CD4-positive, alpha-beta T cell treated with Interleukin-4 for 1 hour (primary cell): ENCODE measurements at places on chromosomes 1 and 21.

GRCh38 chr1:149849111-149849946, 50.0 kb upstream of the BOLA1 start:
- DNase-seq: no peak

DNA sequence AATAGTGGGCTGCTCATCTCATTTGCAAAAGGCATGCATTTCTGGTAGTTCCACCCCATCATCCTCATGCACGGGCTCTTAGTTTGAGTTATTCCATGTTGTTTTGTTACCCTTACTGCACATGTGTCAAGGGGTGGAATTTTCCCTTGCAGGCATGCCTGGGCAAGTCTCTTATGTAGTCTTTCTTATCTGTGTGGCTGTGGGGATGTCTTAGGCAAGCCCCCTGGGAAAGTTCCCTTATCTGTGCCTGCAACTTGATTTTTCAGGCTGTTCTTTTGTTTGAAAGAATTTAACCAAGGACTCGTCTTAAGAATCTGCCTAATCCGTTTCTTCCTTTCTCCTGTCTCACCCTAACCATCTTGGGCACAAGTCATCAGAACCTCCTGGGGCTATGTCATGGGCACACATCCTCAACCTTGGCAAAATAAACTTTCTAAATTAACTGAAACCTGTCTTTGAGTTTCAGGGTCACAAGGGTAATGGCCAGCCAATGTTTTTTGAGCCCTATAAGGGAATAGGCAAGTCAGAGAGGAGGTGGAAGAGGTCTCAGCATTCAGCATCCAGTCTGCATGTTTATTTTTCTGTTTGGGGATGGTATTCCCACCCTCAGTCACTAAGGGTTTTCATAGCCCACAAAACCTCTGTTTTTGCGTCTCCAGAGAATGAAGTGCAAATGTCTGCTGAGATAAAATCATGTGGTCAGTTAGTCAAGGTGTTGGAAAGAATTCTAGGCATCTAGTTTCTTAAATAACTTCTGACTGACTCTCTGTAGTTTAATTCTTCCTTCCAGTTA, 579.7 kb downstream of the PLA2G4A start:
- no peak for DNase-seq

- peak; percentile 12 for DNase-seq
Measured at GRCh38 chr1:40014253-40014706, 26.2 kb upstream of the CAP1 start.

DNA sequence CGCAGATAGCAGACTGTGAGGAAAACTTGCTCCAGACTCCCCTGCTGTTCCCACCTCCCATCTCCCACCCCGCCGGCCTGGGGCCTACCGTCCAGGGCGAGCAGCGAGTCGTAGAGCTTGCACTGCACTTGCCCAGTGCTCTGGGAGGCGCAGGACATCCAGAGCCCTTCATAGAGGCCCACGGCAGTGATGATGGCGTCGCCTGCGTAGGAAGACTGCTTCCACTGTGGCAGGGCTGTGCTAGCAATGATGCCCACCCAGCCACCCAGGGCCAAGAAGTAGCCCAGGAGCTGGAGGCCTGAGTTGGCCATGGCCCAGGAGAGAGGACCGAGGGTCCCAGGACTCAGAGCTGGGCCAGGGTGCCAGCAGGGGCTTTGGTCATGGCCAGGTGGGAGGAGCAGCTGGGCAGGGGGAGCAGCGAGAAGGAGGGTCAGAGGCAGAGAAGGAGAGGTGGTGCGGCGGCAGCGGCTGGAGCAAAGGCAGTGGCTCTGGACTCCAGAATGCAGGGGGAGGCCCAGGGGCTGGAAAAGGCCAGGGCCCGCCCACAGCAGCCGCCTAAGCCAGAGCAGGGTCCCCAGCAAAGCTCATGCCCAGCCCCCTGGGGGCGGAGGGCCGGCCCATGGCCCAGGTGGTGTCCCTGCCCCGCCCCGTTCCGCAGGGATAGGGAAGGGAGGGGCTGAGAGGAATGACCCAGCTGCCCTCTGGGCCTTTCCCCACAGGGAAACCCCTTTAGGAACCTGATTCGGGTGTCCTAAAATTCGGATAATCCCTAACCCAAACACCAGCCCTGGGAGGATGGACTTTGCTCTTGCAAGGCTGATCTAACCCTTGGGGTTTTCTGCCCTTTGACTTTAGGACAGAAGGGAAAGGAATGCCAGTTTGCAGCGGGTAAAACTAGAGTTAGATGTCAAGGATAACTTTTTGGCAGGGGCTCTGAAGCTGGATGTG, at the start of gene CLDN19:
CLDN19 (minus strand) TSS at position 484 of the 948 bp plus-strand sequence; CDS start at position 311, 173 bp downstream.
- no peak for DNase-seq

- DNase-seq: no peak
Measured at GRCh38 chr1:84272401-84272800, 29.1 kb upstream of the SAMD13 start.

- peak; percentile 80 for DNase-seq
Measured at GRCh38 chr1:6438047-6438525, 13.5 kb downstream of the ESPN start.

DNA sequence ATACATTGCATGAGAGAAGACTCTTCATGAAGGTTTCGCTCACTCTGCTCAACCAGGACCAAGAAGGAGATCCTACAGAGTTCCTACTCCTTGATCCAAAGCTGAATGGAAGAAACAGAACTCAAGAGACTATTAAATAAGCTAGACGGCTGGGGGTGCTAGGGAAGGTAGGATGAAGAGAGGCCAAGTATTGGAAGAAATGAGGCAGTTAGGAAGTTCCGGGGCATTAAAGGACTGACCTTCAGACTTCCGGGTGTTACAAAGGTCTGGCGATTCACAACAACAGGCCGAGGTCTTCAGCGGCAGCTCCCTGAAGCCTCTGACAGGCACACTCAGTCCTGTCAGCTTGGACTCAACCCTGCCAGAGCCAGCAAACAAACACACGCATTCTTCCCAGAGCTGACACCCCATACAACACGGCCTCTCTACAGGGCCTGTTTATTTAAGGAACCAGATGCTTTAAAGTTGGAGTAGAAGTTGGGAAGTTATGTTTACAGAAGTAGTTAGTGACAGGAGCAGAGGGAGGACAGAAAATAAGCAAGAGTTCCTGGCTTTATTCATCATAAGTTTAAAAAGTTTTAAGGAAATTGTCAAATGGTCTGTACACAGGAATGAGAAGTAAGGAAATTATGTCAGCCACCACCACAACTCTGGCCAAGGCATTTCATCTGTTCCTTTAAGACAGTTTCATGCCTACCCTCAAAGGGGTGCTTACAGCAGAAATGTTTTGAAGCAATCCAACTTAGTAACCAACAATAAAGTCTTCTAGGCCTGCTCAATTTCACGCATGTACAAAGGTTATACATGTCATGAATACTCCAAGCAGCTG, 4.7 kb downstream of the SORT1 start:
- DNase-seq: no peak

DNA sequence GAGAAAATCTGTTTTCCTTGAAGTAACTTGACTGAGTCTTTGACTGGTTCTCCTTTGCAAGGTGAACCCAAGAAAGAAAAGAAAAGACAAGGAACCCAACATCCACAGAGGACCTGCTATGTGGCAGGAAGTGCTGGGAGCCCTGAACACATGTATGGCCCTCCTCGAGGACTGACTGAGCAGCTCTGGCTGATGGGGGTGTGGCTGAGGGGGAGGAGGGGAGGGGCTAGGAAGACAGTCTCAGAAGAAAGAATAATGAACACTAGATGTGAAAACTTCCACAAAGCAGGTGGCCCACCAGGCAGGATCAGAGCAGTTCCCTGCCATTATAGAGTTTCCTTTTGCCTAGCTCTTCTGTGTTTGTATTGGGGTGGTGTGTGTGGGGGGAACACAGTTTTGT, 26.1 kb downstream of the NENF start:
- no peak for DNase-seq

- no peak for DNase-seq
Measured at GRCh38 chr1:200234938-200235337, 174.9 kb downstream of the ZNF281 start.

- DNase-seq: no peak
Measured at GRCh38 chr1:67855444-67855843, 22.2 kb upstream of the GNG12 start.

DNA sequence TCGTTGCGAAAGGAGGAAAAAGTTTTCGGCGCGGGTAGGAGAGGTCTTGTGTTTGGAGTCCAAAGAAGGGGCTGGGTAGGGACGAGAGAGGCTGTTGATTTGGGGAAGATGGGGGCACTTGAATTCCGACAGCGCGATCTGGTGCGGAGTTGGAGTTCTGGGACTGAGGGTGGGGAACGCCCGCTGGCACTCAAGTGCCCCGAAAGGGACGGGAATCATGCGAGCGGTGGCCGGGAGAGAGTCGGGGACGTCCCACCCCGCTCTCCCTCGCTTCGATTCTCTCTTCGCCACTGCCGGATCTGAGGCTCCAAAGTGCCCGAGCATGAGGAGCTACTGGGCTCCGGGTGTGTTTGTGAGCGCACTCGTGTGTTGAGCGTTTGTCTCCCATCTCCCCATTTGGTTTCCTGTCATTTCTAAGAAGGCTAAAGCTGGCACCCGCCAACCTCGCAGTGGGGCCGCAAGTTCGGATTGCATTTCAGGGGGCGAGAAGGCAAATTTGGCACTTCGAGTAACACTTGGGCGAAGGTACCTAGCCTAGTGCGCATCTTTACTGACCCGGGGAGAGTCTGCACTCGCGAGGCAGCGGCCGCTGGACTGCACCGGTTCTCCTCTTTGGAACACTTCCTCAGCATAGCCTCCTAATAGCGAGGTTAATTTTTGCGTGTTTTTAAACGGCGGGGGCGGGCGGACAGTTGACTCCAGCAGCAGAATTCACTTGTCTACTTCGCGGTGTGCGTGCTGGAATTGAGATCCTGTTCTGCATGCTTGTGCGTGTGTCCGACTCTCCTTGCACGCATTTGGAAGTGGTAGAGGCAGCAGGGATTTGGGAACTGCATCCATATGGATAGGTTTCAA, 1.2 kb downstream of the CHRM3 start:
- no peak for DNase-seq

DNA sequence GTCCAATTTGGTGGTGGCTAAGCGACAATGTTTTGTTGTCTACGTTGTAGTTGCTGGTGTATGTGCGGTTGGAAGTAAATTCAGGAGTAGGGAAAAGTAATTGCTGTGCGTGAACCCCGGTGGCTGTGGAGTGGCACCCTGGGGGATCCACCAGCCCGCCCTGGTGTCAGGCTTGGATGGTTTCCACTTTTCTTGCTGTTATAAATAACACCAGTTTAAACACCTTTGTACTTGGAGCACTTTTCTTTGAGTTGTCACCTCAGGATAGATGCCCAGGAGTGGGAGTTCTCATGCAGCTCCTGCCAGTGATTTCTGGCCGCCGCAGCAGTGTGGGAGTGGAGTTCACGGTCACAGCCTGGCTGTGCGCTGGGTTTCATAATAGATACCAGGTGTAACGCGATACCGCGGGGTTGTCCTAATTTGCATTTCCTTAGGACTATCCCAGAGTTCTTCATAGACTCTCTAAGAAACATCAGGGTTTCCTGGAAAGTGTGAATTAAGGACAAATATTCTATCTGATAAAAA, 12.8 kb upstream of the TMEM200B start:
- DNase-seq: no peak

DNA sequence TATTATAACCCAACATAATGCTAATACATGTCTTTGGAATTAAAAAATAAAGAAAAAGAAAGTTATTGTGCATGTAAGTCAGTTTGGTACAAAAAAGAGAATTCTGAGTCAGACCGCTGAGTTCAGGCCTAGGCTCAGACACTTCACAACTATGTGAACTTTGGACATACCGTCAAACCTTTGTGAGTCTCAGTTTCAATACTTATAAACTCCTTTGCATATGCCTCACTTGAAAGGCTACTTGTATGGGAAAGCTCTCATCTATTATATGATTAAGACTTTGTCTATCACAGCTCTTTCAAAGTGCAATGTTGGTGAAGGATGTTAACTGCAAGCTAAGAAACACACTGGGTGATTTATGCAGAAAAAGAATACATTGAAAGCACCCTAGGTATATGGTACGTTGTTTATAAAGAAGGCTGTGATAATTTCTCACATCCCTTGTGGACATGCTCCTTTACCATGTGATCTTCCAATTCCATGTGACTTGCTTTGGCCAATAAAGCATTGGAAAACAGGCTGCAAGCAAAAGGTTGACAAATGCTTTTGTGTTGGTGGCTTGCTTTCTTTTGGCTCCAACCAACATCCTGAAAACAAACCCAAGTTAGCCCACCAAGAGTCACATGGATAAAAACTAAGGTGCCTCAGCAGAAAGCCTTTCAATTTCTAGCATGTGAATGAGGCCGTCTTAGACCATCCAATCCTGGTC, 49.6 kb downstream of the INTS7 start:
- no peak for DNase-seq

DNA sequence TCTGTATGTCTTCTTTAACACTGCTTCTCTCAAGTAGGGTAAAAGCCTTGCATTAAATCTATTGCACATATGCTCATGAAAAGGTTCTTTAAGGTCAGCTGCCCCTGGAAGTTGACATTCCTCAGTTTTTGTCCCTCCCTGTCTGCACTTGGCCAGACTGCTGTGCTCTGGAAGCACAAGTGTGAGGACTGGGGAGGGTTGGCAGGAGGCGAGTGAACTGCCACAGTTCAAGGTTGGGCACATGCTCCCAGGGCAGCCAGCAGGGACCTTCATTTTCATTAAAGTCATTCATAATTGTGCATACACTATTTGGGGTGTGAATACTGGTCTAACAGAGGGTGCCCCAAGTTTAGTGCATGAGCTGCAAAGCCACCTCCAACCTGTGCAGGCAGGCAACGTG, 10.9 kb upstream of the THEM5 start:
- DNase-seq: no peak

GRCh38 chr1:162087574-162087973, 18.1 kb downstream of the NOS1AP start:
- DNase-seq: no peak

DNA sequence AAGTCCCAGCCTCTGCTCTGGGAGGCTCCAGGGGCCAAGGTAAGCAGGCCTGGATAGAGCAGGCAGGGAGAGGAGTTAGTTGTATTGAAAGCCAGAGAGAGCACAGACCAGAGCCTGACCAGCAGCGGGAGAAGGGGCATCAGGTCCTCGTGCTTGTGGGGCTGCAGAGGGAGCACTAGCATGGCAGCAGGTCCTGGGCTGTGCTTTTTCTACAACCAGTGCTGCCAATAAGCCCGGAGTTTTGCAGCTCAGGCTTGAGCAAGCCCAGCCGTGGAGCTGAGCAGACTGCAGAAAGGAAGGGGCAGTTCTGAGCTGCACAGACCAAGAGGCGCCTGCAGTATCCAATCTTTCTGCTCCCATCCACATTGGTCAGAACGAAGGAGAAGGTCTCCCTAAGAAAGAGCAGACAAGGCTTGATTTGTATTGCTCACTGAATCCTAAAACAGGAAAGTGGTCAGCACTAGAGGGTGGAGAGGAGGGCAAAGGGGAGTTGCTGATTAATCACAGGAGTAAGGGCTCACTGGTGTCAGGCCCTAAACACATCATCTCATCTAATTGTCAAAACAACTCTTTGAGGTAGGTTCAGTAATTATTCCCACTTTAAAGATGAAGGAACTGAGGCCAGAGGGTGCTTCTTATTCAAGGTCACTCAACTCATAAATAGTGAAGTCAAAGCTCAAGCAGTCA, 2.7 kb downstream of the DENND2D start:
- DNase-seq: peak; percentile 70
